ENCODE measurements at places on chromosomes 13 and 19.

DNA sequence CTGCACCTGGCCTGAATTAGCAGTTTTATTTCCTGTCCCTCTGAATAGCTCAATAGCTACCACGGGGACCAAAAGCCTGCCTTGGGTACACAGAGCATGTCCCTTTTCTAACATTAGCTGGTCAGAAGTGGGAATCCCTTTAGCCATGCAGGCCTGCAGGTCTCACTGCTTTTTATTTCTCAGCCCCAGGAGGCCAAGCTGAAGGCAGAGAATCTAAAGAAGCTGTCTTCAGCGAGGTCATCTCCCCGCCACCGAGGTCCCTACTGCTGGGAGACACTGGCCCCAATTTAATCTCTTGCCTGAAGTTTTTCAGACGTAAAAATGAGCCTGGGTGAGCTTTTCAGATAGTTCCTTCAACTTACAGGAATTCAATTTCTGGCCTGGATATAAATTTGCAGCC is 40.7 kb downstream of the PIN1 start:
- DNase-seq = no peak

- DNase-seq = peak; percentile 59
Observed at GRCh38 chr13:39051157-39051556, 12.9 kb downstream of the NHLRC3 start.

- DNase-seq = peak; percentile 80
Observed at GRCh38 chr13:110448230-110448629, 113.3 kb downstream of the RAB20 start.

GRCh38 chr19:45587873-45588272 is 3.3 kb upstream of the OPA3 start:
- DNase-seq = no peak

- DNase-seq = no peak
Observed at GRCh38 chr13:98068521-98068920, 74.4 kb upstream of the FARP1 start.

GRCh38 chr13:108266321-108266990 is 3.1 kb upstream of the TNFSF13B start:
- no peak for DNase-seq

DNA sequence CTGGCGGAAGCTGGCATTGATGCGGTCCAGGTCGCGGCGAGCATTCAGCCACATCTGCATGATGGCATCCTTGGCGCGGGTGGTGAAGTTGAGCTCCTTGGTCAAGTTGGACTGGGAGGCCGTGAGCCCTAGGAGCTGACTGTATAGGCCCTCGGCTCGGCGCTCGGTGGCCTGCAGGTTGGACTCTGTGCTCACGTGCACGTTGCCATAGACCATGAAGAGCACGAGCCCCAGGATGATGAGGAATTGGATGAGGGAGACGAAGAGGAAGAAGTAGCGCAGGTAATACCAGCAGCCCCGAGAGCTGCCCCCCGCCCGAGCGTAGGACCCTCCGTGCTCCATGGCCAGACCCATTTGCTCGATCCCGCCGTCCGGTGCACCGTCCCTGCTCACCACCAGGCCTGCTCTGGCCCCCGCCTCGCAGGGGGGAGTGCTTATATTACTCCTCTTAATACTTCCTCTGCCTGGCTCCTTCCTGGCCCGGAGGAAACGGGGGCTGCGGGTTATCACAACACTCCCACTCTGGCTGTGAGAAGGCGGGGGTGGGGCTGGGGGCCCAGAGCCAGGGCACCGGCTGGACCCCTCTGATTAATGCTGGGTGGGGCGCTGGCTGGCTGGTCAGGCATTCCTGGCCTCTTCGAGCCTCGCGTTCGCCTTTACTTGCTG is at the start of gene PLVAP:
Gene PLVAP, minus strand, starts transcription at position 408 of the 666 bp plus-strand sequence. Its CDS starts 54 bp downstream, at position 354.
- DNase-seq = no peak

DNA sequence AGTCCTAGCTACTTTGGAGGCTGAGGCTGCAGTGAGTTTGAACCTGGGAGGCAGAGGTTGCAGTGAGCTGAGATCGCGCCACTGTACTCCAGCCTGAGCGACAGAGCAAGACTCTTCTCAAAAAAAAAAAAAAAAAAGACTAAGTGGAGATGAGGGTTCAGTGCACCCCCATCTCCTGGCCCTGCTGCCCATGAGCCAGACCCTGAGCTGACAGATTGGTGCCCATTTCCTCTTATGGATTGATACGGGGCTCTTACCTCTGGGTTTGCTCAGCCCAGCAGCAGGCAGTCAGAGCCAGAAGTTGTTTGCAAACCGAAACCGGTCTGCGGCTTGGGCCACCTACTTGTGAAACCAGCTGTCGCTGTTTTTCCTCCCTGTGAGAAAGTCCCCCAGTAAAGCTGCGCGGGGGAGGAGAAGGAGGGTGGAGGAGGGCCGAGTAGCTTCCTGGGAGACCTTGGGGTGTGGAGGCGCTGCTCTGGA is 36.9 kb downstream of the ARRDC2 start:
- peak; percentile 65 for DNase-seq

DNA sequence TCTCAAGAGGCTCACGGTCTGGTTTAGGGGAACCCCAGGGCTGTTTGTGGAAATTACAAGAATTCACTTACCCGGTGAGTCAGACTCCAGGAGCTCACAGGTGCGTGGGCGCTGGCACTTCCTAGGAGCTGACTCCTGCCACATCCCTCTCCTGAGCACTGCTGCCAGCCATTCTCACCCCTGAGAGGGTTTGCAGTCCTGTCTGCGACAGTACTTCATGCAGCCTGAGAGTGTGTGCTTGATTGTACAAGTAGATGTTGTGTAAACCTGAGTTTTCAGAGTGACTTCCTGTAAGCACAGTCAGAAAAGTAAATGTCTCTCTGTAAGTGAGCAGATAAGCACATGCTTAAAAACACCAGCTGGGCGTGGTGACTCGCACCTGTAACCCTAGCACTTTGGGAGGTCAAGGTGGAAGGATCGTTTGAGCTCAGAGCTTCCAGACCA is 8.1 kb downstream of the MRPL4 start:
- no peak for DNase-seq

DNA sequence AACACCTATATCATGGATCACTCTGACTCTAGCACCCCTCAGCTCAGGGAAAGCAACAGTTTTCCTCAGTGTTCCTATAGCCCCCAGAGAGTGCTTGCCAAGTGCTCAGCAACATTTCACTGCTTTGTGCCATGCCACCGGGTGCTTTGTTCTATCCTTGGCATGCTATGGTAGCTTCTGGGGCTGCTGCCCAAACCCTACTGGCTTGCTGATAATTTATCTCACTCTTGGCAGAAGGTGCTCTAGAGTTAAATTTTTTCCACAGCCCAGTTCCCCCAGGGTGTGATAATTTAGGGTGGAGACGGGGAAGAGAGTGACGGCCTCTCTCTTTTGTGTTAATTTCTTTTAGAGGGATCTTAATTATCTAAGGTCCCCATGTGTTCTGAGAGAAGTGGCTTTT is 12.6 kb upstream of the CSNK1A1L start:
- no peak for DNase-seq

GRCh38 chr13:20482275-20482761 is 43.3 kb downstream of the CRYL1 start:
- no peak for DNase-seq
